ENCODE measurements at places on chromosomes 2 and 18. TPM values are rescaled to one million over a fixed set of nuclear protein-coding genes. Genes with fewer than 3 reads are reported as not detected.

GRCh38 chr2:45843136-45843535 lies 191.7 kb downstream of the PRKCE start:
- no peak overlapping the region for H3K4me3 ChIP-seq
- 0 out of 2 replicates have a peak, but pooled peaks cover 3% of the 10 kb centered on the region for H3K4me1 ChIP-seq
- H3K27ac ChIP-seq: no peak overlapping the region
- no peaks in the 10 kb centered on the region for H3K27me3 ChIP-seq
- no peaks in the 10 kb centered on the region for H3K36me3 ChIP-seq

- H3K4me1 ChIP-seq: no peaks in the 10 kb centered on the region
- H3K4me3 ChIP-seq: no peak overlapping the region
- no peaks in the 10 kb centered on the region for H3K36me3 ChIP-seq
- no peak for DNase-seq
- no peak overlapping the region for H3K27ac ChIP-seq
- no peaks in the 10 kb centered on the region for H3K27me3 ChIP-seq
Measured at GRCh38 chr2:226888971-226889370, 53.1 kb downstream of the RHBDD1 start.

DNA sequence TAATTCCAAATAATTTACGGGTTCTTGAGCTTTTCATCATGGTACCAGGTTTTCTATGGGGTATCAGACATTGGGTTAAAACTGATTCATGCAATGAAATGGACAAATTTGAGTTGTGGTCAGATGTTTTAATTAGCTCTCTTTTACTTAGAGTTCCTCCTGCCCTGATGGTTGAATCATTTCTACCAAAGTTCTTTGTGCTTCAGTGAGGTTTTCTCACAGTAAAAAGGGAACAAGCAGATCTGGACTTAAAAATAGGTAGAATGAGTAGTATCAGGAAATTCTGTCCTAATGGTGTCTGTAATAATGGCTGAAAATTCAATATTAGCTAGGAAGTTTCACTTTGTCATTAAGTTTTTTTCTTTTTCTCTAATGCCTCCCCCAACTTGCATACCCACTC lies 159.7 kb upstream of the LRRTM1 start:
- H3K27ac ChIP-seq: no peak overlapping the region
- no peak overlapping the region for H3K4me3 ChIP-seq
- no peaks in the 10 kb centered on the region for H3K36me3 ChIP-seq
- H3K27me3 ChIP-seq: no peaks in the 10 kb centered on the region
- H3K4me1 ChIP-seq: no peaks in the 10 kb centered on the region

DNA sequence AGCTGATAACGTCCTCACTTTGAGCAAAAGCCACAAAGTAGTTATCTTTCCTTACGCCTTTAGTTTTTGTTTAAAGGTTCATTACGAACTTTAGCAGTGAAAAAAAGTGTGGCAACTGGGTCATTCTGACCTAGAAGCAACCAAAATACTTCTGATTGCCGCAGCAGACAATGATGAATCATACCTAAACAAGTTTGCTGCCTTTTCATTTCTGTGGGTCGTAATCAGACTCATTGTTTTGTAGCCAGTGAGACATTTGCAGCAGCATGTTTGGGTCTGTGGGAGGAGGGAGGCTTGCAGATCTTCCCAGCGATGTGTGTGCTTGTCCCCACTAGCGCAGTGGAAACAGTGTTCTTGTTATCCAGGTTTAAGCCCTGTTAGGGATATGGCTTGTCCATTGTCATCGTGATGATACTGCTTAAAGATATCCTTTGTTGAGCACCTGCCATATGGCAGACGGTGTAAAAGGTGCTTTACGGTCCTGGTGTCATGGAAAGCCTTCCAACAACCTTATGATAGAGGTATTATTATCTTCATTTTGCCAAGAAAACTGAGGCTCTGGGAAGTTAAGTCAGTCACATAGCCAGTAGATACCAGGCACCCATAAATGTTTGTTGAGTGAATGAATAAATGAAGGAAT lies 1.3 kb upstream of the GREB1 start:
- no peak overlapping the region for H3K27ac ChIP-seq
- DNase-seq: no peak
- peaks cover 46% of the 10 kb centered on the region for H3K27me3 ChIP-seq
- no peaks in the 10 kb centered on the region for H3K36me3 ChIP-seq
- H3K4me1 ChIP-seq: no peaks in the 10 kb centered on the region

DNA sequence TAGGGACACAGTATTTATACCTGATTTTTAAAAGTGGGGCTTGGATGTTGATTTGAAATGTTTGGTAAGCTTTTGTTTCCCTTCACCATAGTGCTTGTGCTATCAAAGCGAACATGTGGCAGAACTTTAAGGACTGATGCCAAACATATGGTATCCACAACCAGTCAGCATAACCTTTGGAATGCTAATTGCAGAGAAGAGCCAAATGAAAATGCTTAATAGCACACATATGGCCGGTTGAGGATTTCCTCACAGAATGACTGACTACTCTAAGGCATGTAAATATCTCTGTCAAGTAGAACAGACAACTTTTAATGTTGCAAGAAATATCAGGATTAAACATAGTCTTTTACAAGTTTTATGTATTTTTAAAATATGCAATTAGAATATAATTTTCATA lies 120.9 kb upstream of the COL3A1 start:
- no peak overlapping the region for H3K27ac ChIP-seq
- H3K27me3 ChIP-seq: no peaks in the 10 kb centered on the region
- no peak overlapping the region for H3K4me3 ChIP-seq
- no peaks in the 10 kb centered on the region for H3K4me1 ChIP-seq

- H3K27me3 ChIP-seq: no peaks in the 10 kb centered on the region
- no peak overlapping the region for H3K4me3 ChIP-seq
- no peaks in the 10 kb centered on the region for H3K36me3 ChIP-seq
- H3K27ac ChIP-seq: no peak overlapping the region
- DNase-seq: no peak
- H3K4me1 ChIP-seq: no peaks in the 10 kb centered on the region
Measured at GRCh38 chr2:24723191-24723590, 70.0 kb downstream of the PTRHD1 start.

DNA sequence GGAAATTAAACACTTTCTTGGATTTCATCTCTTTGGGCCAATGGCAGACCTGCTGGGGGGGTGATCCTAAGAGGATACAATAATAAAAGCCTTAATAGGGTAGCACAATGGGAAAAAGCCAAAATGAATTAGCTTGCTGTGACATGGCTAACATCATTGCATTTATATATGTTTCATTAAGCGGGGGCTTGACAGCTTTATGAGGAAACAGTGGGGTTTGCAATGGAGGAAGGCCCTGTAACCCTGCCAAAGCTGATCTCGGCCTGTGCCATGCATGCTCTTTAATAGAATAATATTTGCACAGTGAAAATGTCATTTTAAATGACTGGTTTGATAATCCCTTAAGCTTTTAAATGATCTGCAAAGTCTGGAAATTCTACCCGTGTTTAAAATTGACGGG lies 291.5 kb downstream of the SLC4A3 start:
- no peak overlapping the region for H3K4me3 ChIP-seq
- H3K27ac ChIP-seq: no peak overlapping the region
- H3K27me3 ChIP-seq: no peaks in the 10 kb centered on the region
- H3K4me1 ChIP-seq: no peaks in the 10 kb centered on the region
- no peak for DNase-seq

DNA sequence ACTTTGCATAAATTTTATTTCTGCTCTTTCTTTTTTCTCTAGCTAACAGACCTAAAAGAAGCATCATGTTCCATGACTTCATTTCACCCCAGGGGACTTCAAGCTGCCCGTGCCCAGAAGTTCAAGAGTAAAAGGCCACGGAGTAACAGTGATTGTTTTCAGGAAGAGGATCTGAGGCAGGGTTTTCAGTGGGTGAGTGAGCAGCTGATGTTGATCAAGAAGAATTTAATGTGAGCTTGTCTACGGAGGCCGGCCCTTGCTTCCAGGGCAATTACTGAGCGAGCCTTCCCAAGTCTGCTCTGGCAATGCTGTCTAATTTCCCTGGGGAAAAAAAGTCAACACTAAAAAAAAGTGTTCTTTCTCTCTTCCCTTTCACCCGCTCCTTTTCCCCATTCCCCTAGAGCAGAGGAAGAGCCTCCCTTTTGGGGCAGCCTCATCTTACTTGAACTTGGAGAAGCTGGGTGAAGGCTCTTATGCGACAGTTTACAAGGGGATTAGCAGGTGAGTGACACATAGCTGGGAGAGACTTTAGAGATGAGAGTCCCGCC lies 1.2 kb downstream of the CDK15 start:
- H3K36me3 ChIP-seq: no peaks in the 10 kb centered on the region
- no peak for DNase-seq
- peaks cover 26% of the 10 kb centered on the region for H3K4me1 ChIP-seq
- peak overlapping the region; percentile 69 for H3K27ac ChIP-seq
- no peaks in the 10 kb centered on the region for H3K27me3 ChIP-seq

DNA sequence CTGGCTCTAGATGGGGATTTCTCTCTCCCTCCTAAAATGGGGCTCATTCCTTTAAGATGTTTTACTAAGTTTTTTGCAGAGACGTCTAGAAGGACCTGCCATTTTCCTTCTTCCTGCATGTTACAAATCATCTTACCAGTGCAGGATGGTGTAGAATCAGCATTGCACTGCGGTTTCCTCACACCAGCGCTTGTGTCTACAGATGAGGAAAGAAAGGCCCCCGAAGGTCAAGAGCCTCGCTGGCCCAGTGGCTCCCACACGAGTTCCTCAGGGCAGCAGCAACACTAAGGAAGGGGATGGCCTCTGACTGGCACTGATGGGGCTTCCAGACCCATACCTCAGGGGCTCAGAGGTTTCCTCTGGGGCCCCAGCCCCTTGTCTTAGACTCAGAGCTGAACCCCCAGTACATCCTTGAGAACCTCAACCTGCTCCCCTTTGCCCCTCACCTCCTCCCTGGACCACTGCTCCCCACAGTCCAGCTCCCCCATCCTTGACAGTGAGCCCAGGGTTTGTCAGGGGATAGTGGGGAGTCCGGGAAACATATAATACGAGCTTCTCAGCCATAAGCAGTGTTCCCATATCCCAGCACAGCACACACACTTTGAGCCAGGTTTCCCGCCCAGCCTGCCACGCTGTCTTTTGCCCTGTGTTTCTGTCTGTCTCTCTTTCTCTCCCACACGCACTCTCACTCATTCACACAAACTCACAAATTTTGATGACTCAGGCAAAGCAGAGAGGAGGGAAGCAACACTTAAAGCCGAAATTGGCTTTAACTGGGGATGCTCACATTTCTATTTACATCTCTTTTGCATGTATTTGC lies 29.4 kb downstream of the ZFP36L2 start:
- H3K27me3 ChIP-seq: no peaks in the 10 kb centered on the region
- H3K4me1 ChIP-seq: peaks cover 5% of the 10 kb centered on the region
- no peak for DNase-seq
- H3K36me3 ChIP-seq: no peaks in the 10 kb centered on the region
- no peak overlapping the region for H3K27ac ChIP-seq

DNA sequence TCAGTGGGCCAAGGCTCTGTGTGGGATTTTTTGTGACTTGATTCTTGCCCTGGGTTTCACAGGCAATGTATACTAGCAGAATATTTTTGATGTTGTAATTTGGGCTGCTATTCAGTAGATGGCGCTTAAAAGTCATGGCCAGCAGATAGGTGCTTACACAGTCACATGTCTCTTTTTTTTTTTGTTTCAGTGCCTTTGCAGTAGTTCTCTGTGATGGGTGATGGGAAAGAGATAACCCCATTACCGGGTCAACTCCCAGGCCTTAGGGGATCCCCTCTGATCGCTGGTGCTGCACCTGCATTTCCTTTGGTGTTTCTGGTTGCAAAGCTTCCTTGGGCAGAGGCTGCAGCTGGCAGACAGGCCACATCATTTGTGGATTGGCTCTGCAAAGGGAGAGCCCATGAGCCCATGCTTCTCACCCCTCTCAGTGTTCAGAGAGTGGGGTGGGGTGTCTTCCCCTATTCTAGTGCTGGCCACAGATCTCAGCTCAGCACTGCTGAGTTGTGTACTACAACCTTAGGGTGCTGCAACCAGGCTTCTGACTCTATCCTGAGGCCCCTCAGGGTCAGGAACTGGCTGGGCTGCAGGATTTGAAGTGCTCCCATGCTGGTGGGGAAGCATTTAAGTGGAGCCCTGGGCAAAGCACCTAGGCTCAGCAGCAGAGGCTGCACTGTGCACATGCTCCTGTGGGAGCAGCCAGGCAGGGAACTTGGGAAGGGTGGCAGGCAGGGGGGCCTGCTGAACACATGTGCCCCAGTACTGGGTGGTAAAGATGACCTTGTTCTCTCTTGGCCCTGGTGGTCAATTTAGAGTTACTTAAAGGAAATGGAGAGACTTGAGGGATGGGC lies 219.8 kb upstream of the SPHKAP start:
- H3K4me1 ChIP-seq: no peaks in the 10 kb centered on the region
- no peak for DNase-seq
- no peaks in the 10 kb centered on the region for H3K27me3 ChIP-seq
- H3K4me3 ChIP-seq: no peak overlapping the region

- no peak overlapping the region for H3K4me3 ChIP-seq
- H3K27ac ChIP-seq: no peak overlapping the region
- DNase-seq: no peak
- H3K4me1 ChIP-seq: no peaks in the 10 kb centered on the region
- no peaks in the 10 kb centered on the region for H3K27me3 ChIP-seq
- no peaks in the 10 kb centered on the region for H3K36me3 ChIP-seq
Measured at GRCh38 chr18:59041819-59042815, 97.6 kb upstream of the SEC11C start.

- H3K4me1 ChIP-seq: no peaks in the 10 kb centered on the region
- DNase-seq: no peak
Measured at GRCh38 chr18:2515908-2516625, 55.2 kb downstream of the METTL4 start.

GRCh38 chr2:16726147-16726546 lies 60.5 kb upstream of the CYRIA start:
- no peak overlapping the region for H3K4me3 ChIP-seq
- DNase-seq: no peak
- H3K27ac ChIP-seq: no peak overlapping the region
- H3K4me1 ChIP-seq: no peaks in the 10 kb centered on the region

DNA sequence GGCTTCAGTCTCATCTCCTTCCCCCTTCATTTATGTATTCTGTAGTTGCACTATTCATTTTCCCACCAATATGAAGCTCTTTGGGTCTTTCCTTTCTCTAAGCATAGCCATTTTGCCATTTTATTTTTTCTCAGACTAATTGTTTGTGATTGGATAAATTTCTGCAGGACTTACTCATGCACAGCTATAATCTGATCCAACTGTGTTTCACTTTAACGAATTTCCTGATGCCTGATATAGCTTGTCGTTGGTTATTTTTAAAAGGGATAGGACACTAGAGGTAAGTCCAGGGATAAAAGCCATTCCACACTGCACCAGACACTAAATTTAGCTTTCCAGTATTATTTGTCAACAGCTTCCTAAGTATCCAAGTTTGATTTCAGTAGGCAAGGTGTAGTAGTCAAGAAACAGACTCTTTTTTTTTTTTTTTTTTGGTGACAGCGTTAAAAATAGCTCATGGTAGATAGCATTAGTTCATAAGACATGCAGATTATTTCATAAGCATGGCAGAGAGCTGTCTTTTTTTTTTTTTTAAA lies 17.4 kb downstream of the ASB18 start:
- H3K4me1 ChIP-seq: no peaks in the 10 kb centered on the region
- no peak for DNase-seq
- H3K36me3 ChIP-seq: no peaks in the 10 kb centered on the region
- H3K4me3 ChIP-seq: no peak overlapping the region

Gene KCNG2
- not detected for total RNA-seq

Gene SAG
- not detected for total RNA-seq

Gene HRH4
- total RNA-seq: not detected

Gene ATP9B
- 44.4 TPM for total RNA-seq

Gene POTEI
- 0.92 TPM for total RNA-seq

Data from Panc1 (cell line).